Esophagus muscularis mucosa (tissue), 4 donors: ENCODE measurements at places on chromosomes 13 and 19. TPM values are rescaled to one million over a fixed set of nuclear protein-coding genes. Genes with fewer than 3 reads are reported as not detected.

The IL17D gene
- total RNA-seq: 7.1 TPM

The NXNL1 gene
- total RNA-seq: not detected

The ZNF491 gene
- total RNA-seq: 4.2 TPM

The SYNE4 gene
- total RNA-seq: not detected

The ZNF439 gene
- 9.1 TPM for total RNA-seq

The ALOX5AP gene
- 48.2 TPM for total RNA-seq

The JUND gene
- 457 TPM for total RNA-seq

The NLRP5 gene
- not detected for total RNA-seq
